ENCODE measurements at places on chromosomes 11 and 22. TPM values are rescaled to one million over a fixed set of nuclear protein-coding genes. Genes with fewer than 3 reads are reported as not detected.

Gene PACSIN3
- total RNA-seq = 29.7 TPM

Gene HEPN1
- total RNA-seq = not detected

Gene RAG2
- total RNA-seq = not detected

Gene LARGE1
- total RNA-seq = 41.1 TPM

Gene CLDN5
- 1.1 TPM for total RNA-seq

Gene LYVE1
- total RNA-seq = 0.22 TPM

Gene MPPED1
- not detected for total RNA-seq

Gene SYCE3
- total RNA-seq = not detected

Gene RIMBP3C
- 0.11 TPM for total RNA-seq

Gene C11orf52
- total RNA-seq = 0.25 TPM

Gene PLET1
- not detected for total RNA-seq
